ENCODE measurements at places on chromosomes 7 and 10.

DNA sequence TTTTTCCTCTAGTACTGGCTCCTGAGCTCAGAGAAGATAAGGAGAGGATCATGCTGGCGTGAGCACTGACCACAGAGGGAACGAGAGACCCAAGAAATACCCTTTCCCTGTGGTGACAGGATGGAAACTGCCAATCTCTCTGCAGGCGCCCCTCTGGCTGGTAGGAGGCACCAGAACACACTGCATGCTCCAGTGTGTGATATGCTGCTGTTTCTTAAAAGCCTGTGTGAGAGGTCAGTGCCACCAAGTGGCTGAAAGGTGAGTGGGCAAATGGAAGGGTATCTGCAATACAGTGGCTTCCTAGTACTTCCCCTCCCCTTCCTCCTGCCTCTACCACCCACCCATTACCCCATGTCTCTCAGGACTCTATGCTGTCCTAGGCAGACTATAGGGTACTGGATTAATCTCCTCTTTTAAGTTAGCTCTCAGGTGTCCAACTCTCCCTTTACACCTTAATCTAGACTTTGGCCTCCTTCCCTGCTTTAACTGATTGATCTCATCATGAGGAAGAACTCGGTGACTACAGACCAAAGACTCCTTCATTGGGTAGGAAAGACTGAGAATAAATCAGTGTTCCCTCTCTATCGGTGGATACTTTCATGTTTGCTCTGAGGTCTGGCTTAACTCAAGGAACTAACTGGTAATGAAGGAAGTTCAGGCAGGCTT lies 283.6 kb downstream of the ADRA2A start:
- DNase-seq: peak; percentile 23

GRCh38 chr10:117197189-117197588 lies at the start of gene KCNK18:
TSS of gene KCNK18 (plus strand) at chr10:117197489. CDS start at chr10:117197489, 0 bp downstream.
- DNase-seq: no peak

DNA sequence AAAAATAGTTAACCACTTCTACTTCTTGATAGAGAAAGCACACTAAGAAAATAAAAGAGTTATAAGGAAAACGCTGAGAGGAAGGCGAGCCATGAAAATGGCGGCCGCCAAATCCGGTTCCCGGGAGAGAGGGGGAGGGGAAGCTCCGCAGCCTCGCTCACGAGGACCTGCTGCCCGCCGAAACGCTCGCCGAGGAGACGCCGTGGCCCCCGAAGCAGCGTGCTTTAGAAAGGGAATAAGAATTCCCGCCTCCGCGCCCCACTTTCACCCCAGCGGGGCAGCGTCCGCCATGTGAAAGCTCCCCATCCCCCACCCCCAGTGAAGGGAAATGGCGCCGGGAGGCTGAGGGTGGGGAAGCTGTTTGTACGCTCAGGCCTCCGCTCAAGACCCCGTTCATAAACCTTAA lies 505 bp downstream of the HNRNPA2B1 start:
- DNase-seq: no peak

DNA sequence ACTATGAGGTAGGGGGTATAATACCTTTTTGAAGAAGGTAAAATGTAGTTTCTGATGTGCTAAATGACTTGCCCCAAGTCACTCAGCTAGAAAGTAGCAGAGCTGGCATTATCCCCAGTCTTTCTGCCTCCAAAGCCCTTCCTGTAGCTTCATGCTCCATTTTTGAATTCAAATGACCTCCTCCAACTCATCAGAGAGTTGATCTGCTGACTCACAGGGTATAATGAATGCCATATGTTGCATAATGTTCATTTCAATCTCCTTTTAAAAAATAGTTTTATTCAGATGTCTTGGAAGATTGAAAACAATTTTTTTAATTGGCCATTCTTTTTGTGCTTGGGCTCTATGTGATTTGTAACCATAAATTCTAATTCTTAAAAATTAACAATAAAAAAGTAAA lies 272.8 kb upstream of the IMMP2L start:
- DNase-seq: no peak

DNA sequence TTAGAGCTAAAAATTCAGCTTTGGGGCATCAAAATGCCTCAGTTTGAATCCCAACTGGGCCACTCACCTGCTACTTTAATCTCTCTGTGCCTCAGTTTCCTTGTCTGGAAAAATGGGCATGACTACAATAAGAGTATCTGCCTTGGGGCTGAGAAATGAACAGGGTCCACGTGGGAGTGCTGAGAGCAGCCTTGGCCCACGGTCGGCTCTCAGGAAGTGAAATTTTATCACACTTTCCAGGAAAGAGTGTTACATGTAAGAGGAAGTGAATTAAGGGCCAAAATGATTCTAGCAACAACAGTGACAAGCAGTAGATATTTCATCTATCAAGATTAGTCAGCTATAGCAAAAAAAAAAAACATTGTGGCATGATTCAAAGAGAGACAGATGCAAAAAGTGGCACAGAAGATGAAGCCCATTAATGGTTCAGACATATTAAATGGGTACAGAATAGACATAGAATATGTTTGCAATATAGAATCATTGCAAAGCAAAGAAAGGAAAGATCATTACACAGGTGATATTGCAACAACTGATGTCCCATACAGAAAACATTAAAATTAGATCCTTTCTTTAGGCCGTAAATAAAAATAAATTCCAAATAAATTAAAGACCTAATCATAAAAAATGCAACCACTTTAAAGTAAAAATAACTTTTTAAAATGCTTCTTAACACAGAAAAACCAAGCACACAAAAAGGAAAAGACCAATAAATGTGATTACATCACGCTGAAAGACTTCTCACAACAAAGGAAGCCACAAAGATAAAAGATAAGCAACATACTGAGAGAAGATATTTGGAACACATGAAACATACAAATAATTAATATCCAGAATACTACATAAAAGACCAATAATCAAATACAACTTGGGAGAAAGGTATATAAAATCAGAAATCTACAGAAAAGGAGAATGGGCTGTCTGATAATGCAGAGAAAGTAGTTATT lies 4.3 kb downstream of the TMEM273 start:
- no peak for DNase-seq

DNA sequence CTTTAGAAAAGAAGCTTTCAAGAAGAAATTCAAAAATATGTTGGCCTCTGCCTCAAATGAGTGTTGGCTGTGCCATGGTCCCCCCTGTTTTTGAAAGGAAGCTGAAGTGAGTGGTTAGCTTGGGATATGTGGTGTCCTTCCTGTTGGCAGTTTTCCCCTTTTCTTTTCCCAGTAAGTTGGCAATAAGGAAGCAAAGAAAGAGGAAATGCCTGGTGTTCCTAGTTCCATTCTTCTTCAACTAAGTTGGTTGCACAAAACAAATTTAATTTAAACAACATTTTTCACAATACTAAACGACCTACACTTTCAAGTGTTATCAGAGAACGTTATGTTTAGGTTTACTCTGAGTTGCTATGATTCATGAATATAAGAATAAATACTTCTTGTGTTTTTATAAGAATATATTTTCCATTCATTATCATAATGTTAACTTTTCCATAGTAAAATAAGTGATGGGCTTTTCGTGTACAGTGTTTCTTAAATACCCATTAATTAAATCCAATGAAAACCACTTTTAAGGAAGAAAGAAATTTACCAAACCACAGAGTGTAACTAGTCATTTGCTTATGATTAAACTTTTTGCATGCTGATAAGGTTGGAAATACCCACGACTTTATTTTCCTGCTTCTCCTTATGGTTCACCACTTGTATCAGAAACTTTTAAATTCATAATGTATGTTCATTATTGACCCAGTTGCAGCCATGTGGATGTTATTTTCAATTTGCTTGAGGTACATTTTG lies 7.7 kb downstream of the HDAC9 start:
- DNase-seq: no peak

GRCh38 chr10:55668326-55668922 lies 692.6 kb downstream of the ZWINT start:
- no peak for DNase-seq

- DNase-seq: no peak
Observed at GRCh38 chr10:125159486-125159931, 854 bp downstream of the CTBP2 start.

Data from GM12878 (cell line).